ENCODE measurements at places on chromosomes 3 and 15.

GRCh38 chr3:44932271-44932670, 43.7 kb downstream of the ZDHHC3 start:
- DNase-seq, result no peak

DNA sequence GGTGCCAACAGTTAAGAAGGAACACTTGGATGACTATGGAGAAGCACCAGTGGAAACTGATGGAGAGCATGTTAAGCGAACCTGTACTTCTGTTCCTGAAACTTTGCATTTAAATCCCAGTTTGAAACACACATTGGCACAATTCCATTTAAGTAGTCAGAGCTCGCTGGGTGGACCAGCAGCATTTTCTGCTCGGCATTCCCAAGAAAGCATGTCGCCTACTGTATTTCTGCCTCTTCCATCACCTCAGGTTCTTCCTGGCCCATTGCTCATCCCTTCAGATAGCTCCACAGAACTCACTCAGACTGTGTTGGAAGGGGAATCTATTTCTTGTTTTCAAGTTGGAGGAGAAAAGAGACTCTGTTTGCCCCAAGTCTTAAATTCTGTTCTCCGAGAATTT, 3.0 kb downstream of the SKIL start:
- no peak for DNase-seq

- DNase-seq, result no peak
Observed at GRCh38 chr15:78440375-78441373, 2.7 kb downstream of the IREB2 start.

- DNase-seq, result no peak
Observed at GRCh38 chr3:50212502-50212901, 7.4 kb downstream of the SLC38A3 start.

DNA sequence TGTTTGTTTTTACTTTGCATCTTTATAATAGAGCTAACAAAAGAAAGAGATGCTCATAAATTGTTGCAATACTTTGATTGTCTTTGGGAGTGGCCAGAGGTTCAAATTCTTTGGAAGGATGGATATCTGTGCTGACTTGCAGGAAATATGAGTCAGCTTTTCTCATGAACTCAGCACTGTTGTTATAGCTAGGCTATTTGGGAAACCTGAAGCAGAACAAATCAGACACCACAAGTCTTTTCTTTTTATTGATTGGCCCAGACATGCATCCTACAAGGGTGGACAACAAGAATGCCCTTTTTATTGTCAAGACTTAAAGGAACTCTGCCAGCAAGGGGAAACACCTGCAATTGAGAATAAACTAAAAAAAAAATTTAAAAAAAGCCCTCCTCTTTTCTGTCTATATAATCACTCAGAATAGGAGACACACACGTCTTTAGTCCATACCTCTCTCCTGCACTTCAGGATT, 4.6 kb upstream of the DENND4A start:
- no peak for DNase-seq

- DNase-seq, result no peak
Observed at GRCh38 chr15:28110481-28110881, 11.4 kb upstream of the OCA2 start.

DNA sequence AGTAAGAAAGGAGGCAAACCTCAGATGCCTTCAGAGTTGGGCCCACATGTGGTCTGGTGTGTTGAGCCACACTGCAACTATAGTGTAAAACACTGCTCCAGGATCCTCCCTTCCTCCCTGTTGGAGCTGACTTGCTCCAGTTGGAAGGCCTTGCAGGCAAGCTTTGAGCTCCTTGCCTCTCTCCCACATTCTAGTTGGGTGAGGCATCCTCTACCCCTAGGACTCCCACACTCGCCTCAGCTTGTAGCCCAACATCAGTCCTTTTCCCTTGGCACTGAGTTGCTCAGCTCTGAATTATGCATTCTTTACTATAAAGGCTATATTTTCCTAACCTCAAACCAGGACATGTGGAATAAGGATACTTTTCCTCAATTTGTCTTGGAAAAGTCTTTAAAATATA, 143.9 kb downstream of the NECTIN3 start:
- DNase-seq, result no peak

DNA sequence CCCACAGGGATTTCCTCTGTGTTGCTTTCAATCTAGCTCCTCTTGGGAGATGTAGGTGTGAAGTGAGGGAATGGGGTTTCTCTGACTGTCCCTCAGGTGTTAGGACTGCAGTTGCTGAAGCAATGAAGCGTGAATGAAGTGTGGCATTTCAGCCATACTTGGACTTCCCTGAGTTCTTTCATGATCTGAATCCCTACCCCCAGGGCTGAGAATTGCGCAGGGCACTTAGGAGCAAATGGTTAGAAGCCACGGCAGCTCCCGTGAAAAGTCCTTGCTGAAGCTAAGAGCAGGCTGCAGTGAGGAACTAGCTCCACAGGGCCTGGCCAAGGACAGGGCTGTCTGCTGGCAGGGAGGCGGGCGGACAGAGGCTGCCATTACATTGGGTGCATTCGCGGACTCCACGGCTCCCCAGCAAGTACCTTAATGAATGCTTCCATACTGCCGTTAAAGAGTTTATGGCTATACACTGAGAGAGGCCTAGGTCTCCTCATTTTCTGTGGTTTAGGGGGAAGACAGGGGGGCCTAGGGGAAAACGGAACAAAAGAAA, 69.0 kb upstream of the RAD18 start:
- no peak for DNase-seq

- peak; percentile 33 for DNase-seq
Observed at GRCh38 chr15:60649845-60650548, 171.1 kb upstream of the ICE2 start.

DNA sequence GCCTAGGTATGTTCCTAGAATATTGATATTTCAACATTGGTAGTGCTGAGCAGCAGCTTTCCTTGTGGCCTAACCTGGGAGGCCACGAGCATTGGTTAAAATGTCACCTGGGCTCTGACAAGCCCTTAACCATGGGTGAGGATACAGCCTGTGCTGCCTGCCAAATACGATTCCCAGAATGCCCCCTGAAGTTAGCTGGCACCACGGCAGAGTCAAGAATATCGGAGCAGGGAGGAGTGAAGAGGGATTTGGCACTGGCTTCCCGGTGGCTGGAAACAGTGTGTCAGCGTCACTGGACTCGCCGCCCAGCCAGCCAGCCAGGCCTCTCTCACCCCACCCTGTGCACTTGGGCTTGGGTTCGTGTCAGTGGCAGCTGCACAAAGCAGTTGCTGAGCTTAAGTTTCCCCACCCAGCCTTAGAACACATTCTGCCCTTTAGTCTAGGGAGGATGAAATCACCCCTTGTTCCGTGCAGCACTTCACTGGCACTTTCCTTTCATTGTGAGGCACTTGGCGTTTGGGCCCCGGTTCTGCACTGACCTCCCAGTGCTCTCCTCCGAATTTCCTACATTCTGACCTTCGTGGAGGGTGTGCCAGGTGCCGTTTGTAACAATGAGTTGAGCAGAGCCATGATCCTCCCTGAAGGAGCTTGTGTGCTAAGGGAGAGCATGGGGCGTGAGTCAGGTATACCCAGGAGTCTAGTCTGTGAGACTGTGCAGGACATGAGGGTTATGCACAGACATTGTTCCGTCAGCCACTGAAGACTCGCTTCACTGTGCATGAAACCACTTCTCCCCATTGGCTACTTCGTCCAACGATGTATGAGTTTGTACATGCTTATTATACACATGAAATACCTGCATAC, 152.8 kb upstream of the BHLHE40 start:
- no peak for DNase-seq

- no peak for DNase-seq
Observed at GRCh38 chr3:49132437-49133225, at the start of gene LAMB2. LAMB2 (minus strand) TSS chr3:49133050; CDS start chr3:49132867, 183 bp downstream.

DNA sequence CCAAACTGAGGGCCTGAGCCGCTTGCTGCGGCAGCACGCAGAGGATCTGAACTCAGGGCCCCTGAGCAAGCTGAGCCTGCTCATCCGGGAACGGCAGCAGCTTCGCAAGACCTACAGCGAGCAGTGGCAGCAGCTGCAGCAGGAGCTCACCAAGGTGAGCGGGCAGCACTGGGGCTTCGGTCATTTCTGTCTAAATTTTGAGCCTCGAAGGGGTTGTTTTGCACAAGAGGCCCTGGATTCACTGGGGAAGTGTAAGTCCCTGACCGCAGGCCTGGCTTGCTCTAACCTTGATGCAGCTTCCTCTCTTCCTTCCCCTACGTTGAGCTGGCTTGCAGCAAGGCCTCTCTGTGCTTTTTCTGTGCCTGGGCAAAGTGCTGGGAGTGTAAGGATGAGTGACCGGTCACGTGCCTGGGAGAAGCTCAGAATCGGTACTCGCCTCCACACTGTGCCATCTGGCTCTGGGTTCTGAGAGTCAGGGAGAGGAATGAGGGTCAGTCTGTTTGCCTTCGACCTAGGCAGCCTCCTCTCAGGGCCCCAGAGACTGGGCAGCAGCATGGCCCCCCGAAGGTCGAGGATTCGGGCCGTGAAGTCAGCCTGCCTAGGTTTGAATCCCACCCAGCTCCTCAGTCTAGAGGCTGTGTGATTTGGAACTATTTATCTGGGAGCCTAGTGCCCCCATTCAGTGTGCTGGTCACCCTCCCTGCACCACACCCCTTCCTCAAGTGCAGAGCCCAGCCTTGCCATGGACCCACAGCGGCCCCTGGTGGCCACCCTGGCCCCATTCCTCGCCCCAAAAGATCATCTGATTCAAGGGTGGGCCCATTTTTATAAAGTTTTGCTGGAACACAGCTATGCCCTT, 1.4 kb downstream of the FES start:
- peak; percentile 74 for DNase-seq

Measured in activated gamma-delta T cell treated with anti-CD3 and anti-CD28 coated beads, Interleukin-2, amount 50 U/mL, for 16 hours (primary cell).